Activated CD4-positive, alpha-beta T cell treated with anti-CD3 and anti-CD28 coated beads, Interleukin-2, amount 50 U/mL, for 48 hours (primary cell): ENCODE measurements at places on chromosomes 3 and 15.

DNA sequence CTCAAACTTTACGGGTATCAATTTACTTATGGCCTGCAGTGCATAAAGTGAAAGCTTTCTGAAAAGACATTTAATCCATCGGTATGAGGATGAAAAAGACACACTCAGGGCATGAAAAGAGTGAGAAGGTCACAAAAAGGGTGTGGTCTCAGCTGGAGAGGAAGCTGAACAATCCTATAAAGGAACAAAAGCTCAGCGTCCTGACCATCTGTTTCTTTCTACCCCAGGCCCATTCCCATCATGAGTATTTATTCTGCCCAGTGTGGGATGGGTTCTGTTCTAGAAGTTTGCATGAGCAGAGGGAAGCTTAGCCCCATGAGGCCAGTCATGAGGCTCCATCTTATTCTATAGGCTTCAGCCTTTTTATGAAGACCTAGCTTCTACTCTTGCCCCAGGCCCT lies 144.6 kb downstream of the LPP start:
- DNase-seq, result no peak

GRCh38 chr3:195462308-195462610 lies 19.4 kb upstream of the ACAP2 start:
- no peak for DNase-seq

DNA sequence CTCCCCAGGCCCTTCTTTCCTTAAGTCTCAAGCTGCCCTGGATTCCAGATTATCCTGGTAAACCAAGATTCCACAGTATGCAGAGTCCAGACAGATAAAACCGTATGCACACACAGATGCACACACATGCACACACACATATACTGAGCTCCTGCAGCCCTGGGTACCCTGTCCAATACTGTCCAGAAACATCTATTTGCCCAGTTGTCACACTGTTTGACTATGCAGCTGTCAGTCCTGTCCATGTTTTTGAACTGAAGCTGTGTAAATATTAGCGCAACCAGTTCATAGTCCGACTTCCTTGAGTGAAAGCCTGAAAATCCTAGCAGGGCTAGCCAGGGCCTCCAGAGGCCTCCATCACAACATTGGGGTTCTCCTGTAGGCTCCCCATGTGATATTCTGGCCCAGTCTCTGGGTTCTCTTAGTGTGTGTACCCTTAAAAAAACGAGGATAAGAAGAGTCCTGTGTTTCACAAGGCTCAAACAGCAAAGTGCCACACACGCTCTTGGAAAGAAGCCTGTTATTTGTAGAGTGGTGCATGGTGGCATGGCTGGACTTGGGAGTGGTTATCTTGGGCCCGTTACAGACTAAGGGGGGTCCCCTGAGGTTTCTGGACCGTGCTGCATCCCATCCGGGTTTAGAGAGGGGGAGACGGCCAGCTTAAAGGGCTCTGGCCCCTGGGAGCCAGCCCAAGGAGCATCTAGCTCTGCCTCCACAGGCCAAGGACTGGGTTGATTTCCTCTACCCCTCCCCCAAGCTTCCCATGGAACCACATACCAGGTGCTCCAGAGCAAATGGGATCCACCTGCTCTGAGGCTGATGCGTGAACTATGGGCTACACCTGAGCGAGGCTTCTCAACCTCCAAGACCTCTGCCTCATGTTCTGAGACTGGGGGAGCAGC lies 108.3 kb downstream of the IQSEC1 start:
- no peak for DNase-seq

- DNase-seq, result no peak
These were observed 458.6 kb upstream of the THRB start for GRCh38 chr3:24953060-24953771.

DNA sequence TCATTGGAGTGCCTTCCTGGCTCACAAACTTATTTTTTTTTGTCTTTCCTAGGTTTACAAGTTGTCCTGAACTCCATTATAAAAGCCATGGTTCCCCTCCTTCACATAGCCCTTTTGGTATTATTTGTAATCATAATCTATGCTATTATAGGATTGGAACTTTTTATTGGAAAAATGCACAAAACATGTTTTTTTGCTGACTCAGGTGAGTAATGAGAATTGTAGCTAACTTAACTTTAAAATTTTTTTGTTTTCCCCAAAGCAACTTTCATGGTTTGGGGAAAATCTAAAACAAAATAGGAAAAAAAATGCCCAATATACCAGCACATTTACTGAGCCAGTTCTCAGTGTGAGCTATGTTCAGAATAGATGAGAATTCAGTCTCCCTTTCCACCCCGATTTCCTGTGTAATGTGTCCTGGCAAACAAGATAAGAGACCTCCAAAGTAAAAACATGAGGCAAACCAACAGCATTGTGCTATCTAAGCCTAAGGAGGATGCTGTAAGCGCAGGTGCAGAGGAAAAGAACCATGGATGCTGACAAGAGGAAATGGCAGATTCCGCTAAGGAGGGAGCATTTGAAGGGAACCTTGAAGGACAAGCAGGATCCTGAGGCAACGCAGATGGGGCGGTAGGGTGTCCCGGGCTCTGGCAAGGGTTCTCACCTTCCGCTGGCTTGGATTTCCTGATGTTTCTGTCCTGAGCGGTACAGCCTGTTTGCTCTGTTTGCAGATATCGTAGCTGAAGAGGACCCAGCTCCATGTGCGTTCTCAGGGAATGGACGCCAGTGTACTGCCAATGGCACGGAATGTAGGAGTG lies 171.4 kb downstream of the CACNA1D start:
- DNase-seq, result no peak

GRCh38 chr3:77475507-77475906 lies 435.6 kb downstream of the ROBO2 start:
- no peak for DNase-seq

- no peak for DNase-seq
These were observed 71.1 kb downstream of the HMCES start for GRCh38 chr3:129349791-129350190.
